ENCODE measurements at places on chromosomes 5 and 9.

DNA sequence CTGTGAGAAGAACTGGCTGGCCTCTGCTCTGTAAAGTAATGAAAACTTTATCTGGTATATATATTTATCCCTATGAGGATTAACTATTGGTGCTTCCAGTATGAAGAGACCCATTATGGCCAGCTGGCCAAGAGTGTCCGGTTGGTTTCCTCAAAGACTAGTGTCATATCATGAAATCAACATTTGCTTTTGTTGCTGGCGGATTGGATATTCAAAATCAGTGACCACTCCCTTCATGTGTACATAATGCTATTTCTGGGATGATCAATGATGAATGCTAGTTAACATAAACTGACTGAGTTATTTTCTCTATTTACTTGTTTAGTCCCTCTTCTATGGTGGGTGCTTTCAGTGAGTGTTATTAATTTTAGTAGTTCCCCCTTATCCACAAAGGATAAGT lies 60.8 kb upstream of the NUDT12 start:
- no peak for DNase-seq

DNA sequence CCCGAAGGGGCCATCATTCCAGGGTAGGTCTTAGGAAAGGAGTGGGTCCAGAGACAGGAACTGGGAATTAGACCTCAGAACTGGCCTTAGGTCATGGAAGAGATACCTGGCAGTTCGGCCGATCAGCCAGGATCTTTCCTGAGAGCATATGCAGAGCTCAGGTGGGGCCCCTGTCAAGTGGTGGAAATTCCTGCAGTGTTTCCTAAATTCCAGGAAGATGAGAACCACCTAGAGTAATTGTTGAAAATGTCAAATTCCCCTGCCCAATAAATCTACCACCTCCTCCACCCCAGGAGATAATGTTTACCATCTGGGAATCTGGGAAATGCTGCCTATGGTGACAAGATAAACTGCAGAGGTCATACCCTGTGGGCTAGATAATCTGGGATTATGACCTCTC lies 14.6 kb downstream of the TMEM171 start:
- no peak for DNase-seq

DNA sequence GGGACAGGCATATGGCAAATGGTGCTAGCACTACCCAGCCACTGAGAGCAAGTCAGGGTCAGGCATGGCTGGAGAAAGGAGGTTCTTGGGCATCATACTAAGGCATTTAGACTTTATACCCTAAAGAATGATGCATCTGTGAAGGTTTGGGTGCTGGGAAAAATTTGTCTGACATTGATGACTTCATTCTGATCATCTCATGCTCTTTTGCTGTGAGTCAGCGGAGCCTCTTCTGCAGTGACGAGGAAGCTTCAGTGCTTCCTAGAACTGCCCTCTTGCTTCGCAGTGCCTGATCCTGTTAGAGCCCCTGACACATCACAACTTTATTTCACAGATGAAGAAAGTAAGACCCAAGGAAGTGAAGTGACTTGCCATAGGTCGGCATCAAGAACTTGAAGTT lies 266.6 kb upstream of the GAS1 start:
- DNase-seq, result no peak

- no peak for DNase-seq
These were observed 56.2 kb downstream of the CD180 start for GRCh38 chr5:67140413-67140812.

GRCh38 chr5:149254506-149254905 lies 17.2 kb upstream of the AFAP1L1 start:
- no peak for DNase-seq
